Cardiac muscle cell (in vitro differentiated cells and primary cell): ENCODE measurements at places on chromosomes 2 and 18. TPM values are rescaled to one million over a fixed set of nuclear protein-coding genes. Genes with fewer than 3 reads are reported as not detected.
A peak's percentile ranks its signal among the peaks of the same experiment; 100 is the strongest.

DNA sequence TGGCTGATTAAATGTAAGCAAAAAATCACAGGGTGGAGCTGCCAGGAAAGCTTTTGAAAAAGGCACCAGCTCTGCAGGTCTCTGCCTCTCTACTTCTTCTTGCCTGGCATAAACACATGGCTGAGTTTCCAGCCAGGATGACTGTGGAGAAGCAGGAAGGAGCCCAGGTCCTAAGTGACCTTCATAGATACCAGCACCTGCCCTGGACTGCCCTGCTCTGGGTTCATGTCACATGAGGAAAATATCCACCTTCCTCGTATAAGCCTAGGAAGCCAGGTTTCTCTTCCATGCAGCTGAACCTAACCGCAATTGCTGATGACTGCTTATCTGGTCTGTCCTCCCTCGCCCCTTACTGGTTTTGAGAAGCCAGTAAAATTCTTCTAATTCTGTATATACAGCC is 47.8 kb upstream of the CREB1 start:
- DNase-seq: no peak

- DNase-seq: no peak
Observed at GRCh38 chr2:200966770-200967169, 3.3 kb upstream of the ORC2 start.

DNA sequence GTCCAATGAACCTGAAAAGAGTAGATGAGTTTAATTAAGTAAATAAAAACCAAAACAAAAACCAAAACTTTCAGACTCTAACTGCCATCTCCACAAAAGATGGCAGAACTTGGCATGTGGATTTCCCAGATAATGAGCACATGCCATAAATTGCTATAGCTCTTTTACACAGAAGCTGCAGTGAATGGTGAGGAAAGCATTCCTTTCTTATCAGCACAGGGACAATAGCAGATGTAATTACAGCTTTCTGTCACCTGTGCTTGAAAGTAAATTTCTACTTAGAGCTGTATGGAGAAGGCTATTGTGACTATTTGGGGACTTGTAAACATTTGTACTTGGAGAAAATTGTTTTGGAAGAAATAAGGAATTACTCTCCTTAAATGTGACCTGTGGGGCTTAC is 378.4 kb downstream of the RPRM start:
- peak; percentile 9 for DNase-seq

DNA sequence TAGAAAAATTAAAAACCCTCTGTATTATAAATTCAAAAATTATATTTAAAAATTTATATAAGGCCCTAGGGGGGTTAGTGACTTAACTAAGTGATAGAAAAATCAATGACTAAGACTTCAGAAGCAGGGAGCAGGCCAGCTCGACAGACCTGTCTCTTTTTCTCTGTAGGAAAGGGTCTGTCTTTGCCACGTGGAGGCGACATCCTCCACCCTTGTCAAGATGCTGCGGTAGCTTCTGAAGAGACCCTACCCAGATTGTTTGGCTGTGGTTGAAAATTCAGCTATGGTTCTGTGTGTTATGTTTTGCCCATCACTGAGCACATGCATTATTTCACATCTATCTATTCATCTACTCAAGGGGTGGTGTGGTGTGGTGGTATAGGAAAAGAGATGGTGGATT is 8.2 kb upstream of the SLC4A3 start:
- DNase-seq: peak; percentile 16

DNA sequence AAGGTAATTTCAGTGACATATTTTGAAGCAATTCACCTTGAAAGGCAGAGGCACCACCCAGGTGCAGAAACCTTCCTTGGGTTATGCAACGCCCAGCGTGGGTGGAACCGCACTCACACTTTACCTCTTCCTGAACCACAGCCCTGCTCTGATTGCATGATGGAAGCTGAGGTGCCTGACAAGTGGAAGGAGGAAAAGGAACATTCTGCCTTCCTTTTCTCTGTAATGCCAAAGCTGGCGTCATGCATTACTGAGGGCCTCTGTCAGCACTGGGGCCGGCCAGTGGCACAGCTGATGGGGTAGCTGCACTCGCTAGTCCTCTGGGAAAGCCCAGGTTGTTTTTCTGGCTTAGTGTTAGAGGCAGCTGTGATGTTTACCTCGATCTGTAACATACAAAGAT is 266.5 kb downstream of the NEDD4L start:
- DNase-seq: no peak

GRCh38 chr18:41315134-41315533 is 639.9 kb upstream of the PIK3C3 start:
- DNase-seq: no peak

IL37 gene
- total RNA-seq: not detected in 2 replicates

GRCh38 chr18:32175265-32175664 is 14.6 kb upstream of the MEP1B start:
- DNase-seq: no peak

ABCG5 gene
- 0.18 TPM in 1 of 2 replicates, not detected in the other for total RNA-seq

- no peak for DNase-seq
Observed at GRCh38 chr2:46923041-46923528, 7.5 kb upstream of the MCFD2 start.

MROH2A gene
- 0.12 TPM in 1 of 2 replicates, not detected in the other for total RNA-seq

CXCR1 gene
- total RNA-seq: not detected in 2 replicates
